ENCODE measurements at places on chromosomes 3 and 15.

- no peak for DNase-seq
Measured at GRCh38 chr15:66573719-66574595, 8.2 kb upstream of the LCTL start.

- no peak for DNase-seq
Measured at GRCh38 chr15:88708655-88709054, 69.8 kb downstream of the ISG20 start.

DNA sequence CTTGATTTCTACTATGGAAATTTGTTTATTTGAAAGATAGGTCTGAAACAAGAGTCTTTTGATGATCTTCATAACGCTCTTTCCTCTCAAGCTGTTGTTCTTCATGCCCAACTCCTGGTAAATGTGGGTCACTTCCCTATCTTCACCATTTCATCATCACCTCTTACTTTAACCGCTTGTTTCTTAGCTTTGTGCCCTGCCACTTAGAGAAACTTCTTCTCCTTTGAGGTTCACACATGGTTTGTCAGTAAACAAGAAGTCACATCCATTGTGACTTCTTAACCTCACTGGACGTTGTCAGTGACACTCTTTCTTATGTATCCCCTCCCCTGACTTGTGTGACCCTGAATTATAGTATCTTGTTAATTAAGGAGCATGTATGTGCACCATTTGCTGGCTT is 16.9 kb upstream of the P2RY13 start:
- no peak for DNase-seq

DNA sequence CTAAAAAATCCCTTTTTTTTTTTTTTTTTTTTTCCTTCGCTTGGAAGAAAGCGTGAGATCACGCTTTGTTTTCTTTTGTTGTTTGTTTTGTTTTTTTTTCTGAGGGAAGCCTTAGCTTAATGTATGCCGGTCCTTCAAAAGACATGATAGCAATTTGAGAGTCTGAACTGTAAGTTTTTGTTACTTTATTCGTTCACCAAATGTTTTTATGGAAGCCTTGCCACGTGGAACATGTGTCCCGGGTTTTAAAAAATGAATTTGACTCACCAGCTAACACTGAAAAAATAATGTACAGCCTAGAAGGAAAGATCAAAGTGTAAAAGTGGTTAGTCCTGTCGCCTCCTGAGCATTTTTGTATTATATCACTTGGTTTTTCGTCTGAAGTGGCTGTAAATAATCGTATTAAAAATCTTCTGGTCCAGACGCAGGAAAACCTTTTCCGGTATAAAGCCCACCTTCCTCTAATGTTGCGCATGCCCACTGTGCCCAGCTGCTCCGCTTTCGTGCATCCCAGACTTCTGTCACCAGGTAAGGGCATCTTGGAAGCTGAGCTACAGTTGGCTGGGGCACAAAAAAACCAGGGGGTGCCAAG is 795 bp upstream of the MYNN start:
- DNase-seq: no peak

DNA sequence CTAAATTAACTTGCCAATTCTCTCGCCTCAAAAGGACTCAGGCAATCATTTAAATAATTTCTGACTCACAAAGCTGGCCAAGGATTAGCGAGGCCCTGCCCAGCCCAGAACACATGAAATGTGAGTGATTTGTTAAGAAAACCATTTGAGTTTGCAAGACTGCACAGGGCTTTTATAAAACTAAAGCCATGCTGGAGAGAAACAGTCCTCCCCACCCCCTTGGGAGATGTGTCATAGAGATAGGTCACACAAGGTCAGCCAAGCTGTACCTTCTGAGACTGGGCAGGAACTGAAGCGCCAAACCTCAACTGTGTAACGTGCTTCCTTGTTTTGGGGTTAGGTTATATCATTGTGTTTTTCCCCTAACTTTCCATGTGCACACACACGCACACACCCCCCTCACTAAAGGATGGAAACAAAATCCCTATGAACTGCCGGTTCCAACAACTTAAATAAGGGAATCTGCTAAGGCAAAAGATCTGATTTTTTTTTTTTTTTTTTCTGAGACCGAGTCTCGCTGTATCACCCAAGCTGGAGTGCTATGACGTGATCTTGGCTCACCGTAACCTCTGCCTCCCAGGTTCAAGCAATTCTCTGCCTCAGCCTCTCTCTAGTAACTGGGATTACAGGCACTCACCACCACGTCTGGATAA is 8.1 kb downstream of the SPATA12 start:
- no peak for DNase-seq

- no peak for DNase-seq
Measured at GRCh38 chr3:13058346-13059120, 14.7 kb downstream of the IQSEC1 start.

DNA sequence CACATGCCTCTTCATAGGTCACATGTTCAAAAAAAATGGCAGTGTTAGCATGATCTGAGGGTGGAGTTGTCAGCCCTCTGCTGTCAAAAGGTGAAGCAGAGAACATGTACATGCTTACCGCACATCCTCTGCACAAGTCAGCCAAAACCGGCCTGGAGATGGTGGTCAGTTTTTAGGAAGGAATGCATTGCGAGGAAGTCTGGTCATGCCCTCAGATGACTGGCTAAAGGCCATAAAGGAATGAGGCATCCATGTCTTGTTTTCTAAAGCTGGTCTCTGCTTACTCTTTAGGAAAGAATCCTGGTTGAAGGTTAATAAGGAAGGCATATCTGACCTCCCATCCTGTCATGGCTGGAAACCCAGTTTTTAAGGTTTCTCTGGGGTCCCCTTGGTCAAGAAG is 292.0 kb upstream of the CCDC54 start:
- no peak for DNase-seq

DNA sequence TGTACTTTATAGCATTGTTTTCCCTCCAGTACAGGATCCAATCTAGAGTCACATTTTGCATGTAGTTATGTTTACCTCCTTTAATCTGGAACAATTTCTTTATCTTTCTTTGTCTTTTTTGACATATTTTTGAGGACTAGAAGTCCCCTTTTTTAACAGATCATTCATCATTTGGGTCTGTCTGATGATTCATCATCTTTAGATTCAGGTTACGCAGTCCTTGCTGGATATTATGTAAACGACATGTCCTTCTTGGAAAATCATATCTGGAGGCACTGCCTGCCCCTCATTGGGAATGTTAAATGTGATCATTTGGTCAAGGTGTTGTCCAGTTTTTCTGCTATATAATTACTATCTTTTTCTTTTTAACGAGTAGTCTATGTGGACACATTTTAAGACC is 18.3 kb downstream of the TGM4 start:
- DNase-seq: no peak

- no peak for DNase-seq
Measured at GRCh38 chr15:64191971-64192830, 29.4 kb upstream of the PPIB start.

GRCh38 chr15:93646193-93646592 is 557.2 kb upstream of the RGMA start:
- no peak for DNase-seq

DNA sequence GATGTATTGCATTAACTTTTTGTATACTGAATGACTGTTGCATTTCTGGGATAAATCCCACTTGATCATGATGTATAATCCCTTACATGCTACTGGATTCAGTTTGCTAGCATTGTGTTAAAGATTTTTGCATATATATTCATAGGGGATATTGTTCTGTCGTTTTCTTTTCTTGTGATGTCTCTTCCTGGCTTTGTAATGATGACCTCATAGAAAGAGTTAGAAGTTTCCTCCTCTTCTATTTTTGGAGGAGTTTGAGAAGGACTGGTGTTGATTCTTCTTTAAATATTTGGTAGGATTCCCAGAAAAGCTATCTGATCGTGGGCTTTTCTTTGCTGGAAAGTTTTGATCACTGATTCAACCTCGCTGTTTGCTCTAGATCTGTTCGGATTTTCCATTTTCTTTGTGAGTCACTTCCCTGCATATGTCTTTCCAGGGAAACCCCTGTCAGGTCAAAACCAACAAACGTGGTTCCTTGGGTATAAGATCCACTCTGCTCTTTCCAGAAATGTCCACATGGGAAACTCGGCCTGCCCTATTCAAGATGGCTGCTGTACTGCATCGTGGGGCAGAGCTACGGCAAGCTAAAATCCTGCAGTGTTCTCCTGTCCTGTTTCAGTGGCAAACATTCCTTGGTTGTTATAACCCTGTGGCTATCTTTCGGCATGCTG is 120.4 kb downstream of the GABRG3 start:
- DNase-seq: no peak

- DNase-seq: no peak
Measured at GRCh38 chr3:111538681-111539083, 3.3 kb upstream of the CD96 start.

DNA sequence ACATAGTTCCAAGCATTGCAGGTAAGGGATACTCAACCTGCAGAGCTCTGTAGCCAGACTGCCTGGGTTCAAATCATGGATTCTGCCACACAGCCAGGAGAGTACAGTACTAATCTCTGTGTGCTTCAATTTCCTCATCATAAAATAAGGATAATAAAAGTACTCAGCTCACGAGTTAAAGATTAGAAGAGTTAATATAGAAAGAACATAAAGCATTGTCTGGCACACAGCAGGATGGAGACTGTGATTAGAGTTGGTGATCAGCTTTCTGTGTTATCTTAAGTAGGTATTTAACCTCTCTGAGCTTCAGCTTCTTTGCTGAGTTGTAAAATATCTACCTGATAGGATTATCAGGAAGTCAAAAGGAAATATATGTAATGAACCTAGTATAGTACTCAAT is 2.7 kb downstream of the CEP70 start:
- DNase-seq: no peak

DNA sequence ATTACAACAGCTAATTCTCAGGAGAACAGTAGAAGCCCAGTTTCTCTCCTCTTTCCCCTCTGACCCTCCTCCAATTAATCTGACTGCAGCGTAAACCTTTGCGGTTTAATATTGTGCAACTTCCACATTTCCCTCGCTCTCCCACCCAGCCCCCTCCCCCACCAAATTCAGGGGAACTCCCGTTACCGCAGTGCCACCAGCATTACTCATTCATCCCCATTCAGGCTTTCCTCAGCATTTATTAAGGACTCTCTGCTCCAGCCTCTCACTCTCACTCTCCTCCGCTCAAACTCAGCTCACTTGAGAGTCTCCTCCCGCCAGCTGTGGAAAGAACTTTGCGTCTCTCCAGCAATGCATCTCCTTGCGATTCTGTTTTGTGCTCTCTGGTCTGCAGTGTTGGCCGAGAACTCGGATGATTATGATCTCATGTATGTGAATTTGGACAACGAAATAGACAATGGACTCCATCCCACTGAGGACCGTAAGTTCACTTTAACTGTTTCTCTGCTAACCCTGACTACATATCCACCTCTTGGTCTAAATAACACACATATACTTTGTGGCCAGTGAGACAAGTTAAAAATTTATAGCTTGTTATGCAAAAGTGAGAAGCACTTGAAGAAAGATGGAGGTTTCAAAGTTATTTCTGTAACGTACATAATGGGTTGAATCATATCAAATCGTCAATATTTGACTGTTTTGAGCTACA is at the start of gene PTX3:
PTX3 (plus strand) TSS at position 268 of the 709 bp plus-strand sequence; CDS start at position 352, 84 bp downstream.
- no peak for DNase-seq

DNA sequence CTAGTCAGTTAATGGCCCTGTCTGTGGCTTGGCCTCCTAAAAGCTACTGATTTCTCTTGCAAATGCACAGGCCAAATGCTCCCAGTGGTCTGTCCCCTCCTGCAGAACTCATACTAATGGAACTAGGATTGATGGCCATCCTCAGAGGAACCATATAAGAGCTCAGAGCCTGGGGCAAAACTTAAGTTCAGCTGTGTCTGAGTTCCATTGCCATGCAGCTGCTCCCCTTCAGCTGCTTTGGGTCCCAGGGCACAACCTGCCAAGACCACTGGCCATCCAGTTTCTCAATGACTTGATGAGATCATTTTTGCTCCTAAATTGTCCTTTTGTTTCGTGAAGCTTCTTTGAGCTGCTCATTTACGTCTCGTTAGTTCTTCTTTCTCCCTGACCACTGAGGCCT is 529.5 kb upstream of the TBL1XR1 start:
- no peak for DNase-seq

DNA sequence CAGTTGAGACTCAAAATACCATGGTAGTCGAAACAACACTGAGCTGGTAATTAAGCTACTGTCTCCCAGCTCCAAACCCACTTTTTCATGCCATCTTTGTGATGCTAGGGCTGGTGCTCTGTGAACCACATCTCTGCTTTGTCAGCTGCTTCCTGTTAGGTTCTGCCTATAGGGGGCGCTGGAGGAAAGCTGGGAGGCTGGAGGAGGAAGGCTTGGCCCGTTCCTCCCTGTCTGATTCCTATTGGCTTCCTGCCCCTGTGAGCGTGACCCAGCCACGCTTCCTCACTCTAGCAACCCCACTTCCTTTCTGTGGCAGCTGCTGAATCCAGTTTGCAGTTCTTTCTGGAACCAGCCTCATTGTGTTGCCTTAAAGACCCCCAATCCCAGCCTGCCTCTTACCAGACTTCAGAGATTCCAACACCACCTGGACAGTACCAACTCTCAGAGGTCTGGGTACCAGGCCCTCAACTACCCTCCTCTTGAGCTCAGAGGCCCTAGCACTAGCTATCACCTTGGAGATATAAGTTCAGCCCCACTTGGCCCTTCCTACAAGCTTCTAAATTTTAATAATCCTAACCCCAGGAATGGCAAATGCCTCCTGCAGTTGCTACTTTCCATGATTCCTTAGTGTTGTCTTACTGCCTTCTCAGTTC is 120.9 kb downstream of the ERC2 start:
- DNase-seq: no peak

GRCh38 chr15:67433495-67434099 is 87.3 kb upstream of the C15orf61 start:
- no peak for DNase-seq

DNA sequence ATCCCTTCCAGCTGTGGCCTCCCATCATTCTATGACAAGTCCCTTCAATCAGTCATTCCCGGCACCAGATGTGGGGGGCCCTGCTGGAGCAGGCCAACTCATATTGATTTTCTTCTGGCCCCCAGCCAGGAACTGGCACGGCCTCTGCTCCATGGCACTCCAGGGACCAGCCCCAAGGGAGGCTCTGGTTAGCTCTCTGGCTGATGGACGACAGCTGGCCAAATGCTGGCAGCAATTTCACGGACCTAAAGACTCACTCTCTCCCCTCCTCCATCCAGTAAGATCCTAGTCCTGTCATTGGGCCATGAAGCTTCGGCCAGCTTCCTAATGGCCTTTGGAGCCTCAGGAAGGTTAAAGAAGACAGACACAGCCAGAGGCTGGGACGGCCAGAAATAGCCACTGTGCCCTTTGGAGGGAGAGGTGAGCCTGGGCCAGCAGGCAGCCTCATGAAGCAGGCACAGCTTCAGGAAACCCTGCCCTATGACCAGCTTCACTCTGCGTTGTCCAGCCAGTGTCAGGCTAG is 131.0 kb downstream of the MEX3B start:
- no peak for DNase-seq
